A549 treated with Mapracorat at 1 μM for 4 hours (cell line): ENCODE measurements at places on chromosomes 12 and 14. TPM values are rescaled to one million over a fixed set of nuclear protein-coding genes. Genes with fewer than 3 reads are reported as not detected.

The GPRC5A gene
- 222 to 371 TPM (median 313 TPM) in 5 replicates for total RNA-seq

The RPL10L gene
- total RNA-seq, result not detected in 5 replicates

The TAS2R31 gene
- 0.17 to 0.27 TPM in 2 of 5 replicates, not detected in the others for total RNA-seq

The CD69 gene
- not detected in 5 replicates for total RNA-seq

The IFNG-AS1 gene
- not detected in 5 replicates for total RNA-seq

The ABCC9 gene
- 0.01 to 0.08 TPM in 2 of 5 replicates, not detected in the others for total RNA-seq

The WBP11 gene
- 47.9 to 53.3 TPM (median 48.3 TPM) in 5 replicates for total RNA-seq

The PTPN21 gene
- total RNA-seq, result 7.6 to 9.5 TPM (median 9.0 TPM) in 5 replicates

The PELI2 gene
- total RNA-seq, result 0.78 to 1.5 TPM (median 1.2 TPM) in 5 replicates

The PRH2 gene
- total RNA-seq, result 0.30 to 0.39 TPM (median 0.38 TPM) in 3 of 5 replicates, not detected in the others
